ENCODE measurements at places on chromosomes 13 and 19.

GRCh38 chr13:33752597-33752996 is 65.4 kb upstream of the RFC3 start:
- DNase-seq, result no peak

- no peak for DNase-seq
These were observed 4.0 kb downstream of the NOP53 start for GRCh38 chr19:47749326-47749725.

DNA sequence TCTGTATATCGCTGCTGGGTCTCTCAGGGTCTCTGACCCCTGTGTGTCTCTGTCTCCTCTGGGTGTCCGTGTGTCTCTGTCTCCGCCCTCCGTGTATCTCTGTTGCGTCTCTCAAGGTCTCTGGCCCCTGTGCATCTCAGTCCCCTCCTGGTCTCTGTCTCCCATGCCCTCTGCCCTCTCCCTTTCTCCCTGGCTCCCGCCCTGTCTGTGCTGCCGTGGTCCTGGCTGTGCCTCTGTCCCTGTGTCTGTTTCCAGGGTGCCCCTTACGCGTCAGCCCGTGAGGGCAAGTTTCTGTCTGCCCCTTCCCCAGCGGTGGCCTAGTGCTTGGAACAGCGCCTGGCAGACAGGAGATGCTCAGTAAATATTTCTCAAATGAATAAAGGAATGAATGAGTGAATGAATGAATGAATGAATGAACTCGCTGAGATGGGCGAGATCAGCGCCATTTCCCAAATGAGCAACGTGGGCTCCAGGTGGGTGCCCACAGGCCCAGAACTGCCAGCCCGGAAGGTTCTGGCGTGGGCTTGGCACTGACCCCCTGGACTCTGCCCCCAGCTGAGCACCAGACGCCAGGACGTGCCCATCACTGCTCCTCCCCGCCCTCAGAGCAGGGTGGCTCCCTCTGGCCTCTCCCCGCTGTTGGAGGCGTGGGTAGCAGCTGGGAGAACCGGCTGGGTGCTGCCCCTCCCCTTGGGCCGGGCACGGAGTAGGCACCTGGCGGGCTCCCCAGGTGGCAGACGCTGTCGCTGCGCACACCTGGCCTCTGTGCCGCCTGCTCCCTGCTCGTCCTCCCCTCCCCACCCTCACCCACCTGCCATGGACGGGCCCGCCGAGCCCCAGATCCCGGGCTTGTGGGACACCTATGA is at the start of gene SULT2B1:
Gene SULT2B1 (plus strand): TSS at position 736 of the 866 bp plus-strand sequence. CDS start 81 bp downstream, at position 817.
- no peak for DNase-seq

GRCh38 chr13:43933378-43933777 is 53.7 kb downstream of the LACC1 start:
- no peak for DNase-seq

GRCh38 chr13:38401276-38401675 is 51.6 kb downstream of the UFM1 start:
- DNase-seq, result no peak

GRCh38 chr19:45508861-45509691 is 1.8 kb downstream of the VASP start:
- DNase-seq, result peak; percentile 56

GRCh38 chr13:34246511-34246910 is 428.6 kb downstream of the RFC3 start:
- no peak for DNase-seq

- no peak for DNase-seq
These were observed 191.8 kb upstream of the NBEA start for GRCh38 chr13:34750078-34750931.

GRCh38 chr13:104553186-104553585 is 1487.0 kb upstream of the SLC10A2 start:
- no peak for DNase-seq

GRCh38 chr19:18646535-18647370 is 9.9 kb downstream of the KLHL26 start:
- no peak for DNase-seq

GRCh38 chr13:41751277-41751676 is 209.6 kb downstream of the VWA8 start:
- DNase-seq, result no peak

DNA sequence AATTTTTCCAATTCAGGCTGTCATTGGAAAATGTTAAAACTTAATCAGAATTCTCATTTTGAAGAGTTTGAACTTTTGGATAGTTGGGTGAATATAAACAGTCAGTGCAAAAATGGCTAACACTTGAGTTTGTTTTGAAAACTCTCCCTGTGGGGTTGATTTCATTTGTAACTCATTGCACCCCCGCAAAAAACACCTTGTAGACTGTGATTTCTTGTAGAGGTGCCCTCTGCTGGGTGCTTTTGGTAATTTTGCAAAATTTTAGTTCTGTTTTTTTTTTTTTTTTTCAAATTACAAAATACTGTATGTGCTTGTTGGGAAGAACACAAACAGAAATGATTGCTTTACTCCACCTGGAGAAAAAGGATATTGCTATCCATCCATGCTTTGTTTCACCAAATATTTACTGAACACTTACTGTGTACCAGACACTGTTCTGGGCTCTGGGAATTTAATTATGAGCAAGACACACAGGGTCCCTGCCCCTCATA is 28.2 kb upstream of the GPI start:
- DNase-seq, result peak; percentile 28

GRCh38 chr13:34411177-34411576 is 530.9 kb upstream of the NBEA start:
- no peak for DNase-seq

DNA sequence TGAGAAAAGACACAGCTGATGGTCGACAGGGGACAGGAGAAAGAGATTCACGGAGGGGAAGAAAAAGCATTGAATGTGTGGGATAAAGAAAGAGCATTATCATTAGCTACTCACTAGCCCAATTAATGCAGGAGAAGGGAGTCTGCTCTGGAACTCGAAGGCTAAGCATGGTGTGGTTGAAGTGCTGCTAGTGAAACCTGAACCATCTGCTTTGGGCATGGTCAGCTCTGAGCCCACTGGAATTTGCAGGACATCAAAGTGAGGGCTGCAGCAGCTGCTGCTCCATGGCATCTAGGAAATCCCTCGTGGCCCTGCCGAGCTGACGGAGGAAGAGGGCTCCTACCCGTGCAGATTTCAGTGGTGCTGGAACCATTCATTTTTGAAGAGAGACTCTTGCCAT is 320.3 kb downstream of the ATP8A2 start:
- no peak for DNase-seq

- DNase-seq, result no peak
These were observed 26.4 kb downstream of the CDK8 start for GRCh38 chr13:26280295-26280694.

DNA sequence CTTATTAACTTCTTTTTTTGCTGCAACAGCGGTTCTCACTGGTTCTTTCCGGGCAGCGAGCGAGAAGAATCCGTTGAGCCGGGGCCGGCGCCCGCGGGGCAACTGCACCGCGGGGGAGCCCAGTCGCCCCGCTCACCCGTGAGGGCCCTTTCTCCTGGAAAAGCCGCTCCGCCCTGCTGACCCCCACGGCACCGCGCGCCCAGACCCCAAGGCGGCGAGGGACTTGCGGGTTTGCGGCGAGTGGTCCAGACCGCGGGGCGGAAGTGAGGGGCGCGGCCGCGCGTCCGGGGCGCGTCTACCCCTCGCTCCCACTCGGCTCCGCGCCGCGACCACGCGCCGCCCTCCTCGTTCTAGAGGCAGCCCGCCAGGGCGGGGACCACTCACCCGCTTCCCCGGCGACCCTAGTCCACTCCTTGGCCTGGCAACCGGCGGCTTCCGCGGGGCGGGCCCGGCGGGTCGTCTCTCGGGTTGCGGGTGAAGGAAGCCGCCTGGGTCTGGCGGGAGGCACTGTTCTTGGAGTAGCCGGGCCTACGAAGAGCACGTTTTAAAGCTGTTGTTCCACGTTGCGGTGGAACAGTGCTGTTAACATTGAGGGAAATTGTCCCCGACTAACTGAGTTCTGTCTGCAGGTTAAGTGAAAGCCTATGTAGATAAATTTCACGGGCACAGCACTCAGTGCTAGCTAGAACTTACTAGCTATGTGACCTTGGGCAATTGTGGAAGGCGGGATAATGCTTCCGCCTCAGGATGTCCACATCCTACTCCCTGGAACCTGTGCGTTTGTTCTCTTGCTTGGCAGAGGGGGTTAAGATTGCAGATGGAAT is at the start of gene NEK3:
Gene NEK3 (minus strand): TSS at position 439 of the 824 bp plus-strand sequence. CDS start 3,406 bp downstream, outside the sequence.
- peak; percentile 87 for DNase-seq

- no peak for DNase-seq
These were observed 12.0 kb upstream of the CEACAM21 start for GRCh38 chr19:41563854-41564514.

DNA sequence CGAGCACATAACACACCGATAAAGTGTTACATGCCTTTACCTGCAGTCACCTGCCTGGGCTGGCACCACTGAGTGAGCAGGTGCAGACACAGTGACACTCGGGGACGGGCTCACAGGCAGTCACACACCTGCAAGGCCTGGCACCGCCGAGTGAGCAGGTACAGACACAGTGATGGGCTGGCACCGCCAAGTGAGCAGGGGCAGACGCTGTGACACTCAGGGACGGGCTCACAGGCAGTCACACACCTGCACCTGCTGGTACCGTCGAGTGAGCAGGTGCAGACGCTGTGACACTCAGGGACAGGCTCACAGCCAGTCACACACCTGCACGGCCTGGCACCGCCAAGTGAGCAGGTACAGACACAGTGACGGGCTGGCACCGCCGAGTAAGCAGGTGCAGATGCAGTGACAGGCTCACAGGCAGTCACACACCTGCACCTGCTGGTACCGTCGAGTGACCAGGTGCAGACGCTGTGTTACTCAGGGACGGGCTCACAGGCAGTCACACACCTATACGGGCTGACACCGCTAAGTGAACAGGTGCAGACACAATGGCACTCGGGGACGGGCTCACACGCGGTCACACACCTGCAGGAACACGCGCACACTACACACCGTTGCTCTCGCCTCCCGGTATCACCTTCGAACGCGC is 470 bp downstream of the ZNF835 start:
- DNase-seq, result no peak

- no peak for DNase-seq
These were observed 3.0 kb downstream of the KCNC3 start for GRCh38 chr19:50326101-50326664.

- DNase-seq, result no peak
These were observed 291.9 kb upstream of the HTR2A start for GRCh38 chr13:47188802-47189201.

- DNase-seq, result peak; percentile 30
These were observed 1.6 kb upstream of the KMT2B start for GRCh38 chr19:35715981-35716800.

DNA sequence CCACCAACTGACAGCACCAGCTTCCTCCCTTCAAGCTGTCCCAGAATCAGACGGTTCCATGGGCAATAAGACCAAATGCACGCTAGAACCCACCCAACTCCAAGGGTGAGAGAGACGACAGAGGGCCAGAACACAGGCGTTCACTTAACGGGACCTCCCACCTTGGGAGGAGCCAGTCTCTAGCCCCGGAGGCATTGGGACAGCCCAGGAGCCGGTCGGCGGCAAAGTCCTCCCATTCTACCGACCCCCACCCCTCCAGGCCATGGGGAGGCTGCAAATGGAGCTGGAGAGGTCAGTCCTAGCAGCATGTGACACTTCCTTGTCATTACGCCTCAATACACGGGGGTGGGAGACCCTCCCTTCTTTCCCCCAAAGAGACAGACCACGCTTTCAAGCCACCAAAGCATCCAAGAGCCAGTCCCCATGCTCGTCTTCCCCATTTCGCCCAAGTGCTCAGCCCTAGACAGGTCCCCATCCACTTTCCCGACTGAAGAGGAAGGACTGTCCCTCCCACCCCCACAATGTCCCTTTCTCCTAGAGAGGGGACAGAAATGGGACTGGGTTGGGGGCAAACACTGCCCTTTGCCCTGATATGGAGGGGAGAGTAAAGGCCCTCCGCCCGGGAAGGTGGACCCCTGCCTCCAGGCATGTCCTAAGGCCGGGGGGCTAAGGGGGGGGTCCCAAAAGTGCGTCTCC is 964 bp downstream of the KHSRP start:
- DNase-seq, result peak; percentile 53

GRCh38 chr13:53507741-53508140 is 479.1 kb downstream of the OLFM4 start:
- no peak for DNase-seq

DNA sequence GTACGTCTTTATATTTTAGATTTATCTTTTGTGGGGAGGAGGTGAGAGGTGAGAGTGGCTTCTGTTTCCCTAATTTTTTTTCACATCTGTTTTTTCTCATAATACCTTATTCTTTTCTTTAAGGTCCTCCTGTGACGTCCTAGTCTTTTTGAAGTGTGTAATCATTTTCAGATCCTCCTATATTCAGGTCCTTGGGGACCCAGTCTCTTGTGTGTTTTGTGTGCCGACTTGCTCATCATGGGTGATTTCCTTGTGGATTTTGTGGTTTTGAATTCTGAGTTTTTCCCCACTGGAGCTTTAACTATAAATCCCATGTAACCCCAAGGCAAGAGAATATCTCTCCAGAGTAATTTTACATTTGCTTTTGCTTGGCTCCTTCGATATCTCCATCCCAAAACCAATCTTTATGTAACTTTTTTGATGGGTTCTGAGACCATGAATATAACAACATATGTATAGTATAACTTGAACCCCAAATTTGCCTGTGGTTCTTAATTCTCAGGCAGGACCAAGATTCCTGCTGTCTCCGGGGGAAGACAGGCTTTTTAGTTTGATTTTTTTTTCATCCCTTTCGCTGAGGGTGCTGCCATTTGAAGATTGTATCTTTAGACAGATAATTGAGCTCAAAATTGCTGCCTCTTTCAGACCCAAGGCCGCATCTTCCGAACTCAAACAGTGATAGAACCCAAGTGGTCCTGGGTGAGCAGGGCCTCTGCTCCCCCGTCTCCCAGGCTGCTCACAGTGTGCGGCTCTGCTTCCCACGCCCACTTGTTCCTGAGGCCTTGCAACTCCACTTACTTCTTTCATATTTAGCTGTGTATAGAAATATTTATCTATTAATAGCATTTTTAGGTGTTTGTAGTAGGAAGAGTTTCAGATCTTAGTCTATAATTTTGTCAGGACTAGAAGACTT is 59.1 kb upstream of the GPR183 start:
- no peak for DNase-seq

- DNase-seq, result no peak
These were observed 21.6 kb downstream of the SPATA13 start for GRCh38 chr13:24181991-24182702.

- no peak for DNase-seq
These were observed 24.6 kb upstream of the ZNF846 start for GRCh38 chr19:9793071-9793591.

DNA sequence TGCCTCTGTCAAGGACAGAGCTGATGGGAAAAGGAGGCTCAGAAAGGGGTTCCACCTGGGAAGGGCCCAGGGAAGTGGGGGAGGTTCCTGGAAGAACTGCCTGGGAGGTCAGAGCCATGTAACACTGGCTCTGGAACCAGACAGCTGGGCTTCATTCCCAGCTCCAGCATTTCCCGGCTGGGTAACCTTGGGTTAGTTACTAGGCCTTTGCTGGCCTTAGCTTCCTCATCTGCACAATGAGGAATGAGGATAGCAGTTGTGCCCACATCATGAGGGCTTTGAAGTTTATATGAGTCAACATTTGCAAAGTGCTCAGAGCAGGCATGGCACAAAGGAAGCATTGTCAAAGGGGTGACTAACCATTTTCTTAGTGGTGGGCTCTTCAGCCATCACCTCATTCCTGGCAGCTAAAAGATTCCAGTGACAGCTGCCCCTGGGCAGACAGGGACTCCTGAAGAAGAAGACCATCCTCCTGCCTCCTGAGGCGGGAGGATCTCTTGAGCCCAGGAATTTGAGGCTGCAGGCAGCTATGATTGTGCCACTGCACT is 1.7 kb upstream of the DNAJB1 start:
- no peak for DNase-seq

GRCh38 chr13:30241532-30241931 is 65.8 kb downstream of the KATNAL1 start:
- DNase-seq, result no peak

All from HEK293T (cell line).